ENCODE measurements at places on chromosomes 12 and 14.

DNA sequence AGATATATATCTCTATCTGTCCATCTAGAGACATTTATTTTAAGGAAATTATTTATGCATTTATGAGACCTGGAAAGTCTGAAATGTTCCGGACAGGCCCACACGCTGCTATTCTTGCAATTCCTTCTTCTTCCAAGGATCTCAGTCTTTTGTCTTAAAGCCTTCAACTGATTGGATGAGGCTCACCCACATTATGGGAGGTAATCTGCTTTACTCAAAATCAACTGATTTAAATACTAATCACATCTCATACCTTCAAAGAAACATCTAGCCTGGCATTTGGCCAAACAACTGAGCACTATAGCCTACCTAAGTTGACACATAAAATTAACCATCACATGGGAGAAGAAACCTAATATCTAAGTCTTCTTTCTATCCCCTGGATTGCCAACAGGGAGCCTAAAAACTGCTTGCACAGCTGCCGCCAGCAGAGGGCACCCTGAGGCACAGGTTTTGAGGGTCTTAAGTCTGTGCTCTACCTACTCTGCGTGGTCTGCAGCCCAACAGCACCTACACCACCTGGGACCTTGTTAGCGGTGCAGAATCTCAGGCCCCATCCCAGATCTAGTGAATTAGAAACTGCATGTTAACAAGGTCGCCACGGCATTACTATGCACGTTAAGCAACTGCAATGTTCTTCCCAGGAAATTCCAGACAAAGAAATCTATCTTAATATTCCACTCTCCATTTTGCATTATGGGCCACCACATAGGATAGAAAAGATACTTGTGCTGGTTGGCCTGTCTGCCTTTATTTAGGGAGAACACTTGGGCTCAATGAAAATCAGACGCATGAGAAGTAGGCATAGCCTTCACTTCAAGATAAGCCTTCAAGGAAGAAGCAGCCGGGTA lies 249.7 kb downstream of the FOXG1 start:
- no peak for DNase-seq

DNA sequence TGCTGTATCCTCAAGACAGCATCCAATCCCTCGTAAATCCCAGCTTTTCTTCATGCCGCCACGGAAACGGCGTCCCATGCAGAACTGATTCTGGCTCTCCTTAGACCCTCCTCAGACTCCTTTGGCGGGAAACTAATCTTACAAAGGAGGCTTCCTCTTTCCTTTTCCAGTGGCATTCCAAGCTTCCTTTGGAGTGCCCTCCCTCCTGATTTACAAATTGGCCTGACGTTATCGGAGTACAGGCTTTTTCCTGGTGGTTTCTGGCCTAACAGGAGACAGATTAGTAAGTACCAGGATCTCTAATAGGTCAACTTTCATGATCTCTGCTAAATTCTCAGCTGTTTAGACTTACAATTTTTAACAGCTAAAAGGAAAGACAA lies 1.3 kb upstream of the ZDHHC17 start:
- DNase-seq = no peak

DNA sequence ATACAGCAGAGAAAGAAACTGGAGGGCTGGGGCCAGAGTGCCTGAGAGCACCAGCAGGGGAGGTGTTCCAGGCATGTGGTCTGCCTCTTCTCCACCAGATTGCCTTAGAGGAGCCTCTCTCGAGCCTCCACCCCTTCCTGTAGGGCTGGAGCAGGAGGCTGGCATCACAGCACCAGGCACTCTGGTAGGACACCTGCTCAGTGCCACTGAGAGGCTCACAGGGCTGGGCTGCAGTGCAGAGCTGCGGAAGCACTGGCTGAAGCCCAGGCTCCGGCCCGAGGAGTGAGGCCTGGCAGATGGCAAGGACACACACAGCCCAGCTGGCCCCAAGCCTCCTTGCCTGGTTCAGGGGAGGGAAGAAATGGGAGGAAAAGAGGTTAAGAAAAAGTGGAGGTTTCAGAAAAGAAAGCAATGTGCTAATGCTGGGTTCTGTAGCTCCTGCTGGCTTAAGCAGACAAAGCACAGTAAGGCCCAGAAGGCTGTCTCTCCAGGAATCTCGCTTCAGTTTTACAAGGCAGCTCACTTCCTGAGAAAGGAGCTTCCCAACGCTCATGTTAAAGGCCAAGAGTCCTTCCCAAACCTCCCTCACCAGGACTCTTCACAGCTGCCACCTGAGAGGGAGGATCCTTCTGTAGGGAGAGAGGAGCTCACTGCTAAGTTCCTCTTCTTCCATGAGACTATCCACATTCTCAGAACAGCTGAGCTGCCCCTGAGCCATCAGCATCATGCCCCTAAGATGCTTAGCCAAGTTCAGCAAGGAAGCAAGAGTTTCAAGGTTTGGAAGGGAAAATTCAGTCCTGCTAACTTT lies 23.8 kb downstream of the SPTB start:
- no peak for DNase-seq

GRCh38 chr12:65881348-65881961 lies 57.2 kb downstream of the HMGA2 start:
- DNase-seq = peak; percentile 15

DNA sequence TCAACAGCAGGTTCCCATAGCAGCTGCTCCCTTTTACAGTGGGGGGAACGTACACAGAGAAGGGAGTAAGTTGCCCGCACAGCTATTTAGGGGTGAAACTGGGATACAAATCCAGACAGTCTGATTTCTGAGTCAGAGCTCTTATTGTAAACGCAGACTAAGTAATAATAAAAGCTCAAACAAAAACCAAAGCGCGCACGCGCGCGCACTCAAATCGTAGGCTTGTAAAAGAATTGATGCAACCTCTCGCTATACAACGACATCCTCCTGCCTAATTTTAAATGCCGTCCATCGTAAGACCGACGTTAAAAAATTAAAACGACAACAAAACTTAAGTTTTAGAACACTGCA lies 747 bp upstream of the DACT1 start:
- no peak for DNase-seq

- no peak for DNase-seq
Observed at GRCh38 chr12:67433385-67434175, 164.4 kb downstream of the CAND1 start.

DNA sequence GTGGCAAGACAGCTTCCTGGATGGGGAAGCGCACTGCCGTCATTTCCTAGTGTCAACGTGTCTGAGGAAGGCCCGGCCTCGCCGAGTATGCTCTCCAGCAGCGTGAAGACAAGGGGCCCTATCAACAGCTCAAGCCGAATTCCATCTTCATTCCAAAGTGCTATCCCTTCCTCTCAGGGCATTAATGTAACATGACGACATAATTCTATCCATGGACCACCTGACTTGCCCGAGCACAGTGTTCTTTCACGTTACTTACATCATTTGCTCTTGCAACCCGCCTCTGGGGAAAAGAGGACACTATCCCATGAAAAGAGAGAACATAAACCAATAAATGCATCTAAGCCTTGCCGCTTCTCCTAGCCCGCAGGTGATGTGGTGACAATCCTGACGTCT lies 22.9 kb downstream of the CCDC92 start:
- DNase-seq = no peak

DNA sequence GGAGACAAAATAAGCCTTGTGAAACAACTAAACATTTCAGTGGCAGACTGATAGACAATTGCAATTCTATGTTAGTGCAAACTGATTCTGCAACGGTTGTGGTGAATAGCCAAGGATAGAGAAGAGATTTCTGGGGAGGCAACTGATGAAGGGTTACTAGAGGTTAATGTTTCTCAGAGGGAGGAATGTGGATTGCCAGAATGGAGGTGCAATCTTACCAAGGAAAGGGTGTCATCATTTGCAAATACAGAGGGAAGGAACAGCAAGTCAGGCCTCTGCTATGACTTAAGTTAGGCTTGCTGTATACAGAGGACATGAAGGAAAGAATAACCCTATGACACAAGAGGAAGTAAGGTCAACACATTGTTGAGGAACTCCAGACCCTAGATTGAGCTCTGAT lies 35.8 kb downstream of the CCDC175 start:
- no peak for DNase-seq

DNA sequence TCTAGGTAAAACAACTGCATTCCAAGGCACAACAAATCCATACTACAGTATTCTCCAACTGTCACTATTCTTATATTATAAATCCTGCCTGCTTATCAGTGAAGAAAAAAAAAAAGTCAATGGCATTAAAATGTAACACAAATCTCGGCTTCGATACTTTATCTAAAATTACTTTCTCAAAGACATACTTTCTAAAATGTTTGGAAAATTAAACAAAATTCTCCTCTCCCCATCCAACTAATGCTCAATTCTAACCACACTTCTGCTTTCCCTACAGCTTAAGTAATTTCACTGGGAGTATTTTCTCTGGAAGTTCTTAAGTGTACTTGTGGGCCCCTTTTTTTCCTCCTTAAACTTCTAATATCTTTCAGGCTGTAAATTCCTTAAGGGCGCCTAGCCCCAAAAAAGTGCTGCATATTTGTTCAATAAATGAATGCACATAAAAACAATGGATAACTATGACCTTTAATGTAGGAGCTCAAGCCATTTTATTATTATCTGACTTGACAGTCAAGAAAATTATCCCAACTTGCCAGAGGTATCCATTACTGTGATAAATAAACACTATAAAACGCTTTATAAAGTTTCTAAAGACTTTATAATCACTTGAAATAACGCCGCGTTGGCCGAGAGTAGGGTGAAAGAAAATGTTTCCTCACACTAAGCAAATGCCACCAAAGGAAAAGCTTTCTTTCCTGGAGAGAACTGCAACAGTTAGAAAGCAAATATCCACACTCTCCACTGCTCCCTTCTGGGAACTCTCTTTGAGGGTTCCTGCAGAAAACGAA lies 977 bp downstream of the HEATR5A start:
- no peak for DNase-seq

DNA sequence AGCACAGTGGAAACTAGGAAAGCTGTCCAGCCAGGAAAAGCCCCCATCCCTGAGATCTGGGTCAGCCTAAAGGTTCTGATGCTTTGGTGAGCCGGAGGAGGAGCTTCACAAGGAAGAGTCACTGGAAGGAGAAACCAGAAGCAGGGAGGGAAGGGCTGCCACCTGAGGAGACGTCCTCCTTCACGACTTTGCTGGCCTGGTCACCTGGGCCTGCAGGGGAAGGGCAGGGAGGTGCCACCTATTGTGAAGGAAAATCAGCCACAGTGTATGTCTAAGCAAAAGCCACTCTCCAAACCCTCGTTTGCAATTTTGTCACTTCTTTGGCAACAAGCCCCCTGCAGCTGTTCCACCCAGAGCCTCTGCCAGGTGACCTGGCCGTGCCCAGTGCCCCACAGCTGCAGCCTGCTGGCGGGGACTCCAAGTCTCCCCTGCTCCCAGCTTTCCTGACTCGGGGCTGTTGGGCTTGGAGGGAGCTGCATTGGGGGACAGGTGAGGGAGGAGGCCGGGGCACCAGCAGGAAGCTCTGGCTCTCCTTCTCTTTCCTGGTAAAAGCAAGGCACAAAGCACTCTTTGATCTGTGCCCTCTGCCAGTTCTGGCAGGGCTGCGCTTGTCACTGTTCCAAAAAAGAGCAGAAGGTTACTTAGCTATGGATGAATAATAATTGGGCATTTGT lies 120.9 kb upstream of the BCL2L14 start:
- DNase-seq = peak; percentile 50

DNA sequence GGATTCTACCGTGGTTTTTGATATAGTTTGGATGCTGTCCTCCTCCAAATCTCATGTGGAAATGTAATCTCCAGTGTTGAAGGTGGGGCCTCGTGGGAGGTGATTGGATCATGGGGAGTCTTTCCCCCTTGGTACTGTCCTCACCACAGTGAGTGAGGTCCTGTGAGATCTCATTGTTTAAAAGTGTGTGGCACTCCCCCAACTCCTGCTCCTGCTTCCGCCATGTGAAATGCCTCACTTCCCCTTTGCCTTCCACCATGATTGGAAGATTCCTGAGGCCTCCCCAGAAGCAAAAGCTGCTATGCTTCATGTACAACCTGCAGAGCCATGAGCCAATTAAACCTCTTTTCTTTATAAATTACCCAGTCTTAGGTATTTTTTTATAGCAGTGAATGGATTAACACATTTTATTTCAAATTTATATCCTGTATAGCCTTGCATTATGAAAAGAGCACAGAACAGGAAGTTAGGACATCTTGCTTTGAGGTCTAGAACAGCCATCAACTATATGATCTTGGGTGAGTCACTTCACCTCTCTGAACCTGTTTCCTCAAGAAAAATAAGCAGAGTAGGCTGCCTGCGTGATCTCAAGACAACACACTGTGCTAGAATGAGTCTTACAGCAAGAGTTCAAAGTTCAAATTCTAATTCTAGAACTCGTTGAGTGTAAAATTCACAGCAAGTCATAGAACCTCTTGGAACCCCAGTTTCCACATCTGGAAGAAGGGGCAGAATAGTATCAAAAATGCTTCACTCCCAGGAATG lies 160.9 kb upstream of the EEA1 start:
- no peak for DNase-seq

DNA sequence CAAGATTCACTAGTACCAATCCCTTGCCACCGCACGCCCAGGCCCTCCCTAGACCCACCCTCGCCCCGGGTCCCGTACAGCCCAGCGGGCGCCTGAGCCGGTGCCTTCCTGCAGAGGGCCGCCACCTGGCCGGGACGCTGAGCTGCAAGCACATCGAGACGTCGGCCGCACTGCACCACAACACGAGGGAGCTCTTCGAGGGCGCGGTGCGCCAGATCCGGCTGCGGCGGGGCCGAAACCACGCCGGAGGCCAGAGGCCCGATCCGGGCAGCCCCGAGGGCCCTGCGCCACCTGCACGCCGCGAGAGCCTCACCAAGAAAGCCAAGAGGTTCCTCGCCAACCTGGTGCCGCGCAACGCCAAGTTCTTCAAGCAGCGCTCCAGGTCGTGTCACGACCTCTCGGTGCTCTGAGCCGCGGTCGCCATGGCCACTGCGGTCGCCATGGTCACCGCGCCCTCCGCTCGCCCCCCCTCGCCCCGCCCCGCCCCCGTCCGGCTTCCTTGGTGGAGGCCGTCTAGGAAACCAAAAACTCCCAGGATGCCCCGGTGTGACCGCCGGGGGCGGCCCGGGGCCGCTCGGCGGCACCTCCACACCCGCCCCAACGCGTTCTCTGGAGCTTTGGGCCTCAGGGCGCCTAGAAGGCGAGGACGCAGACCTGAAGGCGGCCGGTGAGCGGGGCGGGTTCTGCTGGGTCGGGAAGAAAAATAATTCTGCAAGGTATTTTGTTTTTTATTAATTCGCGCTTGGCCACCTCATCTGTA lies 3.7 kb downstream of the REM2 start:
- DNase-seq = peak; percentile 34

DNA sequence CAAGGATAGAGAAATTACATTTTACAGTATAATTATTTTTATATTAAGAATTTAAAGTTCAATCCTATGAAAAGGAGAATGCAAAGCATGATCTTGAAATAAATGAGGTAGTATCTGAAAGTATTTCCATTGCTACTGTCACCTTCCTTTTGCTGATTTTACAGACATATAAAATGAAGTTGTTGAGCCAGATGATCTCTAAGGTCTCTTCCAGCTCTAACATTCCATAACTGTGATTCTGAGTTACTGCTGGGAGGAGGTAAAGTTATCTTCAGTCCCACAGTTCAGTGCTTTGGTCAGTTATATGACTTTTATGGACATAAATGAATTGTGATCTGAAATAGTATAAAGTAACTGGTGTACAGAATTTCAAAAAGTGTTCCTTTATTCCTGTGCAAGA lies 52.8 kb downstream of the SLC38A6 start:
- DNase-seq = no peak

- DNase-seq = no peak
Observed at GRCh38 chr12:27236498-27236897, 7.6 kb upstream of the STK38L start.
